ENCODE measurements at places on chromosomes 4 and X.
A peak's percentile ranks its signal among the peaks of the same experiment; 100 is the strongest.

DNA sequence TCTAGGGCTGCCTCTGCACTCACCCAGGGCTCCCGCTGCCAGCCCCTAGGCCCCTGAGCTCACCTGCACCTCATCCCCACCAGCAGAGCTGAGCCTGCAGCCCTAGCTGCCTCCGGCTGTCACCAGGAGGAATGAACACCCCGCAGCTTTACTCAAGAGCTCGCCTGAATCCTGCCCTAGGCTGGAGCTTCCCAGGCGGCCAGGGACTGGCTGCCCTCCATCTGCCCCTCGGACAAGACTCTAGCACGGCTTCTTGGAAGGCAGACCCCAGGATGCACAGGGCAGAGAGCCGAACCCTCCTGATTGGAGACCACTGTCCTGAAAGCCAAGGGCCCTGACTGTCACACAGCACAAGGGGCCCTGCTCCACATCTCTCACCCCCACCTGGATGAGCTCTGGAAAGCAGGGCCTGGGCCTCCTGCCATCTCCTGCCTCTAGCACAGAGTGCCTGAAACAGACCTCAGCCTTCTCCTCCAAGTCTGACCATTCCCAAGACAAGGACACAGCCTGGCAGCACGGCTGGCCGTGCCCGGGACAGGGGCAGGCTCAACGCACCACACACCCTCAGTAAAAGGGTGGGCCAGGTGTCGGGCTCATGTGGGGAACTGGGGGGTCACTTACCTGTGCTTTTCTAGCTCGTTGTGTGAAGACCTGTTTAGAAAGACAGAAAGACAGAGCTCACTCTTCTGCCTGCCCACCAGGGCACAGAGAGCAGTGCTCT, 4.4 kb downstream of the MXD4 start:
- H3K27ac ChIP-seq: peak overlapping the region; percentile 74
- DNase-seq: no peak
- no peaks in the 10 kb centered on the region for H3K27me3 ChIP-seq
- peaks cover 2% of the 10 kb centered on the region for H3K36me3 ChIP-seq

DNA sequence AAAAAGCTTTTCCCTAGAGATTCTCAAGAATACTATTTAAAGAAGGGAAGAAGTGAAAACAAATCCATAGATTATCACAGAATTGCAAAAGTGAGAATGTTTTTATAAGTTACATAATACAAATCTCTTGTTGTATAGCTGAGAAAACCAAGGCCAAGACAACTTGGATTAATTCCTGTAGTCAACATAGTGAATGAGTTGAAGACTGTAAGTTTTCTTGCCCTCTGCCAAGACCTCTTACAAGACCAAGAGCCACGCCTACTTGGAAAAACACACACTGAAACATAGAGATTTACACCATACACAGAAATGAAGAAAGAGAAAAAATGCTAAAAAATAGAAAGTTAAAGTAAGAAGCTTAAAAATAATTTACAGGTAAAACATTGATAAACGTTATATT, 2024.0 kb downstream of the PCDH7 start:
- no peak overlapping the region for H3K27ac ChIP-seq
- no peaks in the 10 kb centered on the region for H3K27me3 ChIP-seq
- H3K36me3 ChIP-seq: no peaks in the 10 kb centered on the region
- no peaks in the 10 kb centered on the region for H3K4me1 ChIP-seq

- H3K27me3 ChIP-seq: no peaks in the 10 kb centered on the region
- no peaks in the 10 kb centered on the region for H3K36me3 ChIP-seq
- no peak for DNase-seq
- no peak overlapping the region for H3K4me3 ChIP-seq
Observed at GRCh38 chrX:97399400-97399799, 515.7 kb downstream of the RPA4 start.

GRCh38 chrX:20906571-20906970, 467.6 kb upstream of the CNKSR2 start:
- H3K36me3 ChIP-seq: no peaks in the 10 kb centered on the region
- no peak overlapping the region for H3K27ac ChIP-seq
- no peaks in the 10 kb centered on the region for H3K27me3 ChIP-seq
- no peak overlapping the region for H3K4me3 ChIP-seq
- H3K4me1 ChIP-seq: no peaks in the 10 kb centered on the region

DNA sequence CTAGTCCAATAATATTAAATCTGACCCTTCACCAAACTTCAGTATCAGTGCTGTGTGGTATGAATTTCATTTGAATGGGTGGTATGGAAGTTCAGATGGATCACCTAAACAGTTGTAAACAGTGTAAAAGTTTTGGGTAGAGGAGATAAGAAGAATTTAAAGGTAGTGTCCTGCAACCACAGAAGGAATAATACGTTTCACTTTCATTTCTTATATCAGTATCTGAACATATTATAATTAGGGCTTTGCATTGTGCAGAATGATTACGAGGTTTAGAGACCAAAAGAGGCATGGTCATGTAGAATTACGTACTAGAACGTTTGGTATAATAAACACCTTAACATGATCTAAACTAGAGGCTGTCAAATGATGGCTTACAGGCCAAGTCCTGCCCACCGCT, 116.1 kb downstream of the PDLIM5 start:
- no peaks in the 10 kb centered on the region for H3K36me3 ChIP-seq
- peaks cover 14% of the 10 kb centered on the region for H3K4me1 ChIP-seq
- DNase-seq: no peak
- no peak overlapping the region for H3K4me3 ChIP-seq

DNA sequence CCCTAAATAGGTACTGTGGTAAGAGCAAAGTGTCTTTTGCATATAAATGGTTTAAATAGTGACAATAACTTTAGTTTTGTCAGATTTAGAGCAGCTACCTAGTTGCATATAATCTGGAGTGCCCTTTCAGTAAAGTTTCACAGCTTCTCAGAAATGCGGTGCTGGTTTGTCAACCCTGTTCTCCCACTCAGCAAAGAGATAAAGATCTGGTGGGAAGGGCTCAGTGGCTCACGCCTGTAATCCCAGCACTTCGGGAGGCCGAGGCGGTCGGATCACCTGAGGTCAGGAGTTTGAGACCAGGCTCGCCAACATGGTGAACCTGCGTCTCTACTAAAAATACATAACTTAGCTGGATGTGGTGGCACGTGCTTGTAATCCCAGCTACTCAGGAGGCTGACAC, 45.6 kb upstream of the TENM3 start:
- H3K27me3 ChIP-seq: no peaks in the 10 kb centered on the region
- no peaks in the 10 kb centered on the region for H3K4me1 ChIP-seq
- no peak for DNase-seq
- no peak overlapping the region for H3K27ac ChIP-seq
- no peak overlapping the region for H3K4me3 ChIP-seq

DNA sequence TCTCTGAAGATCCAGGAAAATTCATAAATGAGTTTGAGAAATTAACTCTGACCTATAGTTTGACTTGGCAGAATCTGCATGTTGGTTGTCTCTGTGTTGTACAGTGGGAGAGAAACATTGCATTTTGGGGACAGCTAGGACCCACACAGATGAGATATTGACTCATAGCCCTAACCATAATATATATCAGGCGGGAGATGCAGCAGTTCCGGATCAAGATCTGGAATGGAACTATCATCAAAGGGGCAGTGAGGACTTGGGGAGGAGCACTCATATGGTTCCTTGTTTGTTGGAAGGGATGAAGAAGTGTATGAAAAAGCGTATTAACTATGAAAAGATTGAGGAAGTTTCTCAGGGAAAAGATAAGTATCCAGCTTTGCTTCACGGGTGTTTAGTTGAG, 14.0 kb downstream of the CXCL2 start:
- H3K36me3 ChIP-seq: no peaks in the 10 kb centered on the region
- H3K27ac ChIP-seq: no peak overlapping the region
- no peak for DNase-seq
- H3K4me3 ChIP-seq: no peak overlapping the region
- H3K27me3 ChIP-seq: no peaks in the 10 kb centered on the region
- H3K4me1 ChIP-seq: no peaks in the 10 kb centered on the region

- H3K4me1 ChIP-seq: no peaks in the 10 kb centered on the region
- DNase-seq: no peak
- no peaks in the 10 kb centered on the region for H3K36me3 ChIP-seq
- no peaks in the 10 kb centered on the region for H3K27me3 ChIP-seq
Observed at GRCh38 chrX:19659929-19660328, 144.6 kb upstream of the MAP3K15 start.

- H3K27me3 ChIP-seq: no peaks in the 10 kb centered on the region
- no peaks in the 10 kb centered on the region for H3K4me1 ChIP-seq
- no peak overlapping the region for H3K4me3 ChIP-seq
- H3K36me3 ChIP-seq: no peaks in the 10 kb centered on the region
Observed at GRCh38 chrX:20437683-20438082, 171.0 kb upstream of the RPS6KA3 start.

- no peaks in the 10 kb centered on the region for H3K36me3 ChIP-seq
- no peaks in the 10 kb centered on the region for H3K27me3 ChIP-seq
- DNase-seq: no peak
- H3K4me3 ChIP-seq: no peak overlapping the region
Observed at GRCh38 chrX:149060921-149061320, 444.2 kb downstream of the IDS start.

DNA sequence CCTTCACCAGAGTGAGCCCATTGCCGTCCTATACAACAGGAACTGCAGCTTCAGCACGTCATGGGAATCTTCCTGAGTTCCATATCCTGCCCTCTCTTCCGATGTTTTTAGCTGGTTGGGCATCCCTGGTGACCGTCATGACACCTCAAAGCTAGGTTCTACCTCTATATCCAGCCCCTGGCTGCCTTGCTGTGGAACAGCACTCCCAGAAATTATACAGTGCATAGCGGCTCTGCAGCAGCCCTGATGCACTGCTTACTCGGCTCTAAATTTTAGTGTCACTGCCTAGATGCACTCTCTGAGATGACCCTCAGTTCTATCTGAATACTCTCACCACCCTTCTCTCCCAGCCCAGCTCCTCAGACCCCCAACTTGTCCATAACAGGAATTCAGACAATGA, 44.3 kb downstream of the ARHGEF38 start:
- no peaks in the 10 kb centered on the region for H3K36me3 ChIP-seq
- no peaks in the 10 kb centered on the region for H3K4me1 ChIP-seq

GRCh38 chr4:94486372-94486801, 34.6 kb downstream of the PDLIM5 start:
- no peaks in the 10 kb centered on the region for H3K36me3 ChIP-seq
- peaks cover 38% of the 10 kb centered on the region for H3K4me1 ChIP-seq
- H3K4me3 ChIP-seq: no peak overlapping the region
- no peaks in the 10 kb centered on the region for H3K27me3 ChIP-seq
- DNase-seq: no peak

DNA sequence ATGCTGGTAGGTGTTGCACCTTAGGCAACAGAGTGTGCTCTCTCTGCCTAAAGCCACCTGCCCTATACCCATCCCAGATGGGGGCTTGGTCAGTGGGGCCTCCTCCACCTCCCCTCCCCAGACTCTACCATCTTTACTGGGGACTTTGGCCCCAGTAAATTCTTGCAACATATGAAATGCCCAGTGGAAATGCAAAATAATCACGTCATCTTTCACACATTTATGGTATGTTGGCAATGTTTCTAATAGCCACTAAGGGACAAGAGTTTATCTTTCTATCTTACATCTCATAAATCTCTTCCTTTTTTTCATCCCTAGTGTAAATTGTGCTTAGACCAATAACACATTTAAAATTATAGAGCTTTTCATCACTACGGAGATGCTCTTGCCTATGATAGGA, 103.0 kb upstream of the MAML3 start:
- no peaks in the 10 kb centered on the region for H3K27me3 ChIP-seq
- peaks cover 28% of the 10 kb centered on the region for H3K4me1 ChIP-seq
- H3K36me3 ChIP-seq: no peaks in the 10 kb centered on the region
- H3K4me3 ChIP-seq: no peak overlapping the region
- no peak overlapping the region for H3K27ac ChIP-seq

GRCh38 chr4:126344472-126344871, 1029.7 kb downstream of the FAT4 start:
- H3K27ac ChIP-seq: no peak overlapping the region
- DNase-seq: no peak
- no peaks in the 10 kb centered on the region for H3K27me3 ChIP-seq
- no peaks in the 10 kb centered on the region for H3K4me1 ChIP-seq

DNA sequence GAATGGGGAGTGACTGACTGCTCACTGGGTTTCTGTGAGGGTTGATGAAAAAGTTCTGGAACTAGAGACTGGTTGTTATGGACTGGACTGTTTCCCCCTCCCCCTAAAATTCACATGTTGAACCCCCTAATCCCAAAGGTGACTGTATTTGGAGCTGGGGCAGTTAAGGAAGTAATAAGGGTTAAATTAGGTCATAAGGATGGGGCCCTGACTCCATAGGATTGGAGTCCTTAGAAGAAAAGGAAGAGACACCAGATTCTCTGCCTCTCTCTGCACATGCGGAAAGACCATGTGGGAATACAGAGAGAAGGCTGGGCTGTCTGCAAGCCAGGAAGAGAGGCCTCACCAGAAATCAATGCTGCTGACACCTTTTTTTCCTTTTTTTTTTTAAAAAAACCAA, 38.2 kb downstream of the ZBTB49 start:
- no peaks in the 10 kb centered on the region for H3K27me3 ChIP-seq
- H3K4me1 ChIP-seq: no peaks in the 10 kb centered on the region
- H3K27ac ChIP-seq: no peak overlapping the region
- no peaks in the 10 kb centered on the region for H3K36me3 ChIP-seq
- H3K4me3 ChIP-seq: no peak overlapping the region

Data from esophagus squamous epithelium (tissue), 5 donors.